ENCODE measurements at places on chromosomes 1 and 21. TPM values are rescaled to one million over a fixed set of nuclear protein-coding genes. Genes with fewer than 3 reads are reported as not detected.

Gene ZDHHC18
- total RNA-seq: 6.5 TPM

Gene NIBAN1
- 14.9 TPM for total RNA-seq

Gene CFAP126
- not detected for total RNA-seq

Gene PCBP3
- 0.14 TPM for total RNA-seq

Gene FAM78B
- 0.13 TPM for total RNA-seq

Gene NAV1
- 29.7 TPM for total RNA-seq

Gene RAB42
- total RNA-seq: 2.0 TPM

Gene CCDC181
- 0.74 TPM for total RNA-seq

Gene LRRC71
- total RNA-seq: 0.11 TPM

Gene LORICRIN
- not detected for total RNA-seq

Gene NUDT4B
- total RNA-seq: 21.8 TPM

Gene CDK18
- total RNA-seq: not detected

Gene ROR1
- total RNA-seq: 3.3 TPM

Gene S100A5
- not detected for total RNA-seq

Gene SSX2IP
- total RNA-seq: 12.3 TPM

Gene HAPLN2
- not detected for total RNA-seq

Gene F13B
- not detected for total RNA-seq

Gene FCRL1
- not detected for total RNA-seq

Gene UBE2U
- not detected for total RNA-seq

Gene TTLL10
- not detected for total RNA-seq

Gene OR6K3
- not detected for total RNA-seq

Gene ACTL8
- not detected for total RNA-seq

Gene SPRR2B
- not detected for total RNA-seq

Data from pulmonary artery endothelial cell (primary cell).